ENCODE measurements at places on chromosomes 11 and 22.

GRCh38 chr11:30960387-30960992 lies 374.3 kb upstream of the MPPED2 start:
- DNase-seq, result no peak

- DNase-seq, result no peak
These were observed 2.2 kb upstream of the GSTT4 start for GRCh38 chr22:24007253-24008021.

DNA sequence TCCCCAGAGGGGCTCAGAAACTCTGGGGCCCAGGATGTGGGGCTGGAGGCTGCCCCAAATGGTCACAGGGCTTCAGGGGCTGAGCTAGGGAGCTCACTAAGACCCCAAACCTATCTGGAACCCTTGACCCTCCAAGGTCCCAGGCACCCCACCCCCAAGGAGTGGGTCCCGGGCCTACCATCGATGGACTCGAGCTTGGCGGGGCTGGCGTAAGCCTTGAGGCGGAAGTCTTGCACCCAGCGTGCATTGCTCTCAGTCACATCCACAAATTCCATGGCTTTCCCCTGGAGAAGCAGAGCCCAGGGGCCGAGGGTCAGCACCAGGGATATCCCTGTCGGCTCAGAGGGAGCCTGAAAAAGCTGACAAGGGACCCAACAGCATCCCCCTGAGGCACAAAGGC lies 3.5 kb downstream of the GATD1 start:
- DNase-seq, result no peak

GRCh38 chr11:28463826-28464225 lies 355.6 kb downstream of the METTL15 start:
- DNase-seq, result no peak

DNA sequence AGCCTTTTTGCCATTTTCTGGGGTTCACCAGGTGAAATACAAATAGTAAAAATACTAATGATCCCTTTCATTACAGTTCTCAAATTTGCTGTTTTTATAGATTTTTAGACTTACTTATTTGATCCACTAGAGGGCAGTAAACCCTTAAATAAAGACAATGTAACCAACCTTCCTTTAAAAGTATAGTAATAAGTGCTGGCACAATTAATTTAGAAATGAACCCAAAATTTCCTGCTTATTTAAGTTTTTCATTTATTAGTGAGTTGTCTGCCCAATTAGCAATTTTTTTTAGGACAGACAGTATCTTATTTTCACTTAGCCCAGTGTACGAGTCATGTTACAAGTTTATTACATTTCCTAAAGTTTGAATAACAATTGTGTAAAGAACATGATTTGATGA lies 4.7 kb downstream of the DDIAS start:
- no peak for DNase-seq

DNA sequence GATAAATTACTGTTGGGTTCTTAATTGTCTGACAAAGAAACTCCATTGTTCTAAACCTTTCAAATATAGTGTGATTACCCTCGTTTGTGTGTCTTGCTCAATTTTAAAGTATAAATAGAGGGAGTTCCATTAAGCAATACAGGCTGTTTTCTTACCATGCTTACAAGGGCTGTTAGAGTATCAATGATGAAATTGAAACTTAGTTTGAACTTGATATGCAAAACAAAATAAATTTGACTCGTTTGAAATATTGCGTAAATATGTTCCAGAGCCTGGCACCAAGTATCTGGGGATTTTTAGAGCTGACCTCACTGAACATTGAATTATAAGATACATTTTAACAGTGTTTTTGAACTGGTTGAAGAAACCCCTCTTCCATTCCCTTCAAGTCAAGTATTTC lies 31.7 kb downstream of the TEAD1 start:
- no peak for DNase-seq

- no peak for DNase-seq
These were observed 6.0 kb upstream of the SLC7A4 start for GRCh38 chr22:21038405-21038804.

DNA sequence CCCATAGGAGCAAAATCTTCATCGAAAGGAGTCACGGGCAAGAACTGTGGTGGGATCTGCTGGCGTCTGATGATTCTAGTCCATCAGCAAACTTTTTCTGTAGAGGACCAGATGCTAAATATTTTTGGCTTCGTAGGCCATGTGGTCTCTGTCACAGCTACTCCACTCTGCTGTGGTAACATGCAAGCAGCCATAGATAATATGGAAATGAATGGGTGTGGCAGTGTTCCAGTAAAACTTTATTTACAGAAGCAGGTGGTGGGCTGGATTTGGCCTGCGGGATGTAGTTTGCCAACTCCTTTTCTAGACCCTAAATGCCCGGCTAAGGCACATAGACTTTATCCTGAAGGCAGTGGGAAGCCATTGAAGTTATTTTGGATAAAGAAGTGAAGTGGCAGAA lies 32.9 kb downstream of the BMAL1 start:
- DNase-seq, result no peak

GRCh38 chr11:24543771-24544170 lies 46.9 kb downstream of the LUZP2 start:
- DNase-seq, result no peak

DNA sequence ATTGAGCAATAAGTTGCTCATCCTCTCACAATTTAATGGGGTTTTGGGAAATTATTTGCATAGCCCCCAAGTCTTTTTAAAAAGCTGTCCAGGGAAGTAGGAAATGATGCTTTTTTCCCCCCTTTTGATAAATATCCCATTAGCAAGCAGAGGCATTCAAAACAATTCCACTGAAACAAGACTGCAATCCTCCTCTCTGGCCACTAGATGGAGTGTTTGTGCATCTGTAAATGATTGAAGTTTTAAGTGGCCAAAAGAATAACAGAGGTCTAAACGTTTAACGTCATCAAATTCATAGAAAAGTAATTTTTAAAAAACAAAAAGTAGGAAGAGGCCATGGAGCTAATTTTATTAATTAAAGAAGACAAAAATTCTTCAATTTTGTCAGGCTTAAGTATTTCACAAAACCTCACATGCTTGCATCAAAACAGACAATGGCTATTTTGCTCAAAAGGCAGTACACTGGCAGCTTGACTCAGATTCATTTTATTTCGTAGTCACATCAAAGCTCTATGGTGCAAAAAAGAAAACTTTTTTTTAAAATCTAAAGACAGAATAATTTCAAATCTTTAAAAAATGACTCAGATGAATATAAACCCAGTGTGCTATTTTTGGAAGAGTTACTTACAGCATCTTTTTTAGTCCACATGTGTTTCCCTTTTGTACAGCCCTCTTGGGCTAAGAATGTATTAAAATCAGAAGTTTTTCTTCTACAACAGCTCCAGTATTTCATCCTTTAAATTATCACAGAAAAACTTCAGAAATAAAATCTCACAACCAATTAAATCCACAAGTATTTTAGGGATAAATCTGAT lies 17.8 kb downstream of the CHORDC1 start:
- no peak for DNase-seq

DNA sequence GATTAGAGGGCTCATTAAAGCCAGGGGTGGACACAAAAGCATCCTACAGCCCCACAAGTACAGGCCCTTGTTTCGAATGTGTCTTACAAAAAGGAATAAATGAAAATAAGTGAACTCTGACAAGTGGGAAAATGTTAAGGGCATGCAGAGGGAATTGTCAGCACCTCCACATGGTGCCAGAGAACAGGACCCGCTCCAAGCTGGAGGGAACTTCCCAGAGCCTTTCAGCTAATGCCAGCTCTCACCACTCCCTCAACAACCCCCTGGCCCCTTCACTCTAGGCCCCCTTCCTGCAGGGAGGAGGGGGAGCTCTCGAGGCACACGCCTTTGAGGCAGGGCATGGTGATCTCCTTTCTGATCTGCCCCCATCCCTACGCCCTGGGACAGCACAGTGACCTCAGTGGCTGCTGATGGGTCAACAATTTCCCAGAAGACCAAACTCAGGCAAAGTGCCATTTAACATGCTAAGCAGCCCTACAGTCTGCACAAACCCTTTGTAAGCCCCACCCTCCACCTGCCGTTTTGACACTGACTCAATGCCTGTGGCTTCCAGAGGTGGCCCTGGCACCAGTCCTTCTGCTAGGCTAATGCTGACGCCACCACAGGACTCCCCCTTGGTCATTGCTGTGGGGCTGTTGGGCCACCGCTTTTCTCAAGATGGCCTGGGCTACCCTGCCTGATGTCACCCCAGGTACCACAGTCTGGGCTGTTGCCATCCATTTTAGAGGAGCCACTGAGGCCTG lies 12.5 kb upstream of the CHST1 start:
- no peak for DNase-seq

- DNase-seq, result no peak
These were observed 149.8 kb downstream of the TTC17 start for GRCh38 chr11:43508511-43508918.

GRCh38 chr11:22800482-22800881 lies 29.1 kb downstream of the SVIP start:
- DNase-seq, result no peak

DNA sequence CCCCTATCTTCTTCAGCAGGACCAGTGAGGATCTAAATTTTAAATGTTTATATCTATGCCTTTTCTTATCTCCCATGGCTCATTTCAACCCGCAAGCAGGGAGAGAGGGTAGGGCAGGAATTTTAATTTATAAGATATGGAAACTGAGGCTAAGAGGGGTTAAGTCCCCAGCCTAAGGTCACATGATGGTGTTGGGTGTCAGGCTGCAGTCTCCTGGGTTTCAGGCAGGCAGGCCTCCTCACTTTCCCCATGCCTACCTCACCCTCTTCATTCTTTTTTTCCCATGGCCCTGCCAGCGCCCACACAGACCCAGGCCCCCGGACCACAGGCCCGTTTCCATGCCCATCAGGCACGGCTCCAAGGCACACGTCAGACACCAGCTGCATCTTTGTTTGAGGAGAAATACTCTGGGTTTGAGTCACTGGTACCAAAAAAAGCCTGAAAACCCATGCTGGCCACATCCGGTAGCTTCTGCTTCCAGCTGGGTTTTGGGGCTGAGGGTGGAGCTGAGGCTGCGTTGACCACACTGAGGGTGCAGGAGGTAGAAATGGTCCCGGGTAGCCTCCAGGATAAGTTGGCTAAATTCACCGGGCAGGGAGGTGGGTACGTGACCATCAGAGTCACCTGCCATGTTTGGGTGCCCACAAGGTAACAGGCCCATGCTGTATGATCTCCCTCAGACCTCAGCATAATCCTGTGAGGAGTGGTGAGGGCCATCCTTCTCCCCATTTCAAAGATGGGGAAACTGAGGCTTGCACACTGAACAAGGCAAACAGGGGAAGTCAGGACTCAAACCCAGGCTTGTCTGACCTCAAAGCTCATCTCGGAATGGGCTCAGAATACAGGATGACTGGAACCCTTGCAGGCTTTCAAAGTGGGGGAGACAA lies 7.5 kb downstream of the CRYBB1 start:
- DNase-seq, result no peak

DNA sequence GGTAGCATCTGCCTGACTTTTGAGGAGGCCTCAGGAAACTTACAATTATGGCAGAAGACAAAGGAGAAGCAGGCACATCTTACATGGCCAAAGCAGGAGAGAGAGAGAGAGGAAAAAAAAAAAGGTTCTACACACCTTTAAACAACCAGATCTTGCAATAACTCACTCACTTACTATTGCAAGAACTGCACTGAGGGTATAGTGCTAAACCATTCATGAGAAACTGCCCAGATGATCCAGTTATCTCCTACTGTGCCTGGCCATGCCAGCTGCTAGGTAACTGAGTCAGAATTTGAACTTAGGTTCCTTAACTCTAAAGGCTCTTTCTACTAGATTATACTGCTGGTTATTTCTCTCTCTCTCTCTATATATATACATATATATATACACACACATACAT lies 7.3 kb downstream of the HORMAD2 start:
- DNase-seq, result no peak

DNA sequence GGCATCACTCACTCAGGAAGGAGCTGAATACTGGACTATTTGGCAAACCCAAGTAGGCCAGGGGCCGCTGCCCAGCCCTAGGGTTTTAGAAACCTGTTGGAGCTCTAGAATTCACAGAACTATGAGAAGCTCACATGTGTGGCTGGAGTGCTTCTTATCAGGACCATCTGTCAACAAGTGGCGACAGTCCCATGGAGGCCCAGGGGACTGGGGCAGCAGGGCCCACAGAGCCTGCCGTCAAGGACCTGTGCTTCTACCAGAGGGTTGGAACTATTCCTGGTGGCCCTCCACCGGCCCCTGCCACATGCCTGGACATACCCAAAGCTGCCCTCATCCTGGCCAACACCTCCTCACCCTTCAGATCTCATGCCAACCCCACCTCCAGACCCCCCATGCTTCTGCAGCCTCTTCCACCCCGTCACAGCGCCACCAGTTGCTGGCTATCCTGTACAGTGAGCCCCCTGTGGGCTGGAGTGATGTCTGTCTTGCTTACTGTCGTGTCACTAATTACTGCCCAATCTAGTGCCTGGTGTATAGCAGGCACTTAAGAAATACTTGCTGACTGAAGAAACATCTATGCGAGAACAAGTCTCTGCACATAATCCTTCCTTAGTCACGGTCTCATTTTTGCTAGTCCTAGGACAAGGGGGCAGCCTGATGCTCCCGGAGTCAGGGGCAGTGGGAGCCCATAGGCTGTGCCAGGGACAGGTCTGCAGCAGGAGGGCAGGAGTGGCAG lies 27.2 kb upstream of the RASL10A start:
- DNase-seq, result no peak

GRCh38 chr22:48744283-48744641 lies 1083.4 kb downstream of the BRD1 start:
- no peak for DNase-seq

DNA sequence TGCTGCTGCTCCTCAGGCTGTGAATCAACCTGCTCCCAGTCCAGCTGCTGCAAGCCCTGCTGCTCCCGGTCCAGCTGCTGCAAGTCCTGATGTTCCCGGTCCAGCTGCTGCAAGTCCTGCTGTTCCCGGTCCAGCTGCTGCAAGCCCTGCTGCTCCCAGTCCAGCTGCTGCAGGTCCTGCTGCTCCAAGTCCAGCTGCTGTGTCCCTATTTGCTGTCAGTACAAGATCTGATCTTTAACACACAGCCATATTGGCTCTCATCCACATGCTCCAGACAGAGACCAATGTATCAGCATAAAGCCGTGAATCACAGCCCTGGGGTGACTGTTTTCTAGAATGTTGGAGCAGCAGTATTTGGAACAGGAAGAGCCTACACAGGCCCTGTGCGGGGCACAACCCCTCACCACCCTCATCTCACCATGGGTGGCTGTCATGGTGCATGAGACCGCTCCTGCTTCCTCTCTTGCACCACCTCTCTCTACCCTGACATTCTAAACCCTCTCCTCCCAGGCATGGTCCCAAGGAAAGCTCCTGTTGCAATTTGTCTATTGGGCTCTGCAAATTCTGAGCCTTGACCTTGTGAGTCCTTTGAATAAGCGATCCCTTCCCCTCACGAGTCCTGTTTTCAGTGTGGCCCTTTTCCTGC lies 3.5 kb downstream of the KRTAP5-10 start:
- DNase-seq, result no peak

DNA sequence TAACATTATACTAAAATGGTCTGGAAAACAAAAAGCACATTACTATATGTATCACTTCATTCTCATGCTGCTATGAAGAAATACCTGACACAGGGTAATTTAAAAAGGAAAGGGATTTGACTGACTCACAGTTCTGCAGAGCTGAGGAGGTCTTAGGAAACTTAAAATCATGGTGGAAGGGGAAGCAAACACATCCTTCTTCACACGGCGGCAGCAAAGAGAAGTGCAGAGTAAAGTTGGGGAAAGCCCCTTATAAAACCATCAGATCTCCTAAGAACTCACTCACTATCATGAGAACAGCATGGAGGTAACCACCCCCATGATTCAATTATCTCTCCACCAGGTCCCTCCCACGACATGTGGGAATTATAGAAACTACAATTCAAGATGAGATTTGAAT lies 60.0 kb downstream of the FAM181B start:
- no peak for DNase-seq
